Placental pericyte (primary cell): ENCODE measurements at places on chromosomes 1 and 21. TPM values are rescaled to one million over a fixed set of nuclear protein-coding genes. Genes with fewer than 3 reads are reported as not detected.

Gene MTARC2
- 2.4 and 6.8 TPM in 2 replicates for total RNA-seq

Gene TMEM269
- total RNA-seq, result under 0.01 TPM in 1 of 2 replicates, not detected in the other

Gene C1orf226
- 0.29 and 1.5 TPM in 2 replicates for total RNA-seq

Gene OR2L5
- not detected in 2 replicates for total RNA-seq

Gene DEPDC1
- total RNA-seq, result 1.1 and 55.7 TPM in 2 replicates

Gene CSMD2
- total RNA-seq, result 0.88 and 1.6 TPM in 2 replicates

Gene NR1I3
- total RNA-seq, result not detected in 2 replicates

Gene PYCR2
- total RNA-seq, result 39.6 and 47.4 TPM in 2 replicates

Gene PCP4
- not detected in 2 replicates for total RNA-seq

Gene MRPS21
- 25.1 and 29.8 TPM in 2 replicates for total RNA-seq

Gene BNIPL
- 0.22 and 0.29 TPM in 2 replicates for total RNA-seq

Gene PTCH2
- total RNA-seq, result 0.22 and 0.29 TPM in 2 replicates

Gene UQCRHL
- total RNA-seq, result 0.72 and 2.0 TPM in 2 replicates

Gene KIF26B
- total RNA-seq, result 18.9 and 45.3 TPM in 2 replicates

Gene SGIP1
- total RNA-seq, result 53.4 and 108 TPM in 2 replicates

Gene TDRD5
- not detected in 2 replicates for total RNA-seq

Gene AKR7A3
- 0.29 and 0.66 TPM in 2 replicates for total RNA-seq
